ENCODE measurements at places on chromosomes 6 and 20. TPM values are rescaled to one million over a fixed set of nuclear protein-coding genes. Genes with fewer than 3 reads are reported as not detected.
A peak's percentile ranks its signal among the peaks of the same experiment; 100 is the strongest.

GRCh38 chr6:165575158-165575549 lies 87.9 kb downstream of the PDE10A start:
- DNase-seq = no peak

DNA sequence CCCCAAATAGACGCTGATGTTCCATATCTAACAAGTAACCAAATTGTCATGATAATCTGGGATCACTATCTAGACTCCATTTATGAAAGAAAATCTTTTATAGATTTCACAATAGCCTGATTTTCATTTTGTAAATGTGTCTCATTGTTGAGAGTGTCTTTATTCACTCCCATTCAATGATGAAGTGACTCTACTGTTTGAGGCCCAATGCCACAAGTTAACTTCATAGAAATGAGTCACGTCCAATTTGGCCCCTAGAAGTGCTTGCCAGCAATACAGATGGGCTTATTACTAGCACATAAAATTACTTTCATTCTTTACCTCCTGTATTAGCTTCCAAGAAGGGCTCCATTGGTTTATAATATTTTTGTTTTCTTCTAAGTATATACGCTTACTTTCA lies 6.3 kb downstream of the IPCEF1 start:
- no peak for DNase-seq

DNA sequence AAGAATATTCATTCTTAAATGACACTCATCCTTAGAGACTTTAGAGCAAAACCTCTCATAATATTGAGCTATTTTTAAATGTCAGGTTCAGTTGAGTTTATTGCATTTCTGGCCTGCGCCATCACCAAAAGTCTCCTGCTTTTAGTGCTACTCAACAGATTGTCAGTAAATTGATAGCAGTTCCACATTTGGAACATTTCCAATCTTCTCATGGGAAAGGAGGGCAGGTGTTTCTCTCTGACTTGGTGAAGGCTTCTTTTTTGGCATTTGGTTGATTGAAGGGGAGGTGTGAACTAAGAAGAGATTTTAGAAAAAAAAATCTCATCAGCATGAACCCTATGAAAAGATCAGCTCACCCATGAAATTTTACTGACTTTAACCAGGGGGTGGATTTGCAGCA lies 125.9 kb upstream of the INSM1 start:
- DNase-seq = peak; percentile 73

The EPB41L1 gene
- 12.9 TPM for total RNA-seq

The FAM217A gene
- total RNA-seq = not detected

All from G401 (cell line).